ENCODE measurements at places on chromosomes 11 and 22.
A peak's percentile ranks its signal among the peaks of the same experiment; 100 is the strongest.

GRCh38 chr22:42368379-42369249 lies 63.6 kb downstream of the NFAM1 start:
- peak; percentile 32 for ATAC-seq

GRCh38 chr11:47837292-47837691 lies 10.9 kb downstream of the NUP160 start:
- no peak for ATAC-seq

DNA sequence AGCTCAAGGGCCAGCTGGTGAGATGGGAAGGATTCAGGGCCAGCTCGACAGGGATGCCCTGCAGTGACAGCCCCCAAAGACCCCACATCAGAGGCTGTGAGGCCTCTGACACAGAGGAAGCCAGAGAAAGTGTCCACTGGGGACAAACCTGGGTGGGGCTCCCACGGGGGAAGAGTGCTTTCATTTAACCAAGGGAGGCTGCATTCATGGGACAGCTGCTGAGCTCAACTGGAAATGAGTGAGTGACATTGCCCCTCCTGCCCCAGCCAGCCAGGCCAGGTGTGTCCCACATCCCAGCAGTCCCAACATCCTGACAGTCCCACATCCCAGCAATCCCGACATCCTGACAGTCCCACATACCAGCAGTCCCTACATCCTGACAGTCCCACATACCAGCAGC lies 61.0 kb downstream of the DHCR7 start:
- ATAC-seq = no peak

DNA sequence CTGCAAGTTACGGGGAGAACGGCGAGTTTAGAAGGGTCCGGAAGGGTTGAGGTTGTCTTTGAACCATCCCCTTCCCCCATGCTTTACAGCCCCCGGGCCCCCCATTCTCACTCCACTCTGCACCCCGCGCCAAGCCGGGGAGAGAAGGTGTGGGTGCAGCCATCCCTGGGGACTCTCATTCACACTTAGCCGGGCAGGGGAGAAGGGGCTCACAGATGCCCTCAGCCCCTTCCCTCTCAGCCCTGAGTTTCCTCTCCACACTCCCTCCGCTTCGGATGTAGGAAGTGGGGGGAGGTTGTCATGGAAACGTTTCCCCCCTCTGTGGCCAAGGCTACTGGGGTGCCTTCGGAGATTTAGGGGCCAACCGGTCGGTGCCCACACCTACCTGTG lies 334 bp downstream of the CADM1 start:
- no peak for ATAC-seq

DNA sequence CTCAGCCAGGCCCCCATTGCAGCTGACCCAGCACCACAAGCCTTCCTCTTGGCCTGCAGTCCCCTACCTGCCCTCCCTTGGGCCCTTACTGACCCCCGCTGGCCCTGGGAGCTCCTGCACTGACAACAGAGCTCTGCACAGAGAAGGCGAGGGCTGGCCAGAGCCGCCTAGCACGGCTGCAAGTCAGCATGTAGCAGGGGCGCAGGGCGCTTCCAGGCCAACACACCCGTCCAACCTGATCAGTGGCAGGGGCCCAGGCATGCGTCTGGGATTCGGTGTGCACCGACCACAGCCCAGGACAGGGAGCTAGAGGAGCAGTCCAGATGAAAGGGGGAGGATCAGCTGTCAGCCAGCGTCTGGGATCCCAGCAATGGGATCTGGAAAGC lies 7.6 kb downstream of the WNT7B start:
- no peak for ATAC-seq

DNA sequence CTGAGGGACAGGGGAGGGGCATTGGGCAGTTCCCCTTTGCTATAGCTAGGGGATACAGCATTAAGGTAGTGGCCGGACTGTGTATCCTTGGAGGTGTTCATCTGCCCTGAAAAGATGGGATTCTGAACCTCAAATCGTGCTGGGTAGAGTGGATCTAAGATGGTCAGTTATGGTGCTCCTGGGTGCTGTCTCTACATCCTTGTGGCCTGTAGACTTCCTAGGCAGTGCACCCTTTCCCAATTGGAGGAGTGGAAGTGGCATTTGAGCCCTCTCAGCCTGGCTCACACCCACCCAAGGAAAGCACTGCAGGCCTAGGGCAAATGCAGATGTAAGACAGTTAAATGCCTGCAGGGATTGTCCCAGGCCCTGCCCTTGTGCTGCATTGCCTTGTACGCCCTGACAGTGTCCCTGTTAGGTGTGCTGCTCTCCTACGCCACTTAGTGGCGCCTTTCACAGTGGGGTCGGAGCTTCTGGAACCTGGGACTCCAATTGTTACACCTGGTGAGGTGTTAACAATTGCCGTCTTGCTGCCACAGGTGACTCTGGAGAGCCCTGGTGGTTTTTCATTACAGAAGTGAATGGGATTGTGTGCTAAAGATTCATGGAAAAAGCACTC lies 35.0 kb downstream of the PPFIBP2 start:
- peak; percentile 83 for ATAC-seq

GRCh38 chr11:9568854-9569587 lies 4.4 kb upstream of the WEE1 start:
- ATAC-seq = no peak

- no peak for ATAC-seq
Measured at GRCh38 chr22:25395468-25395867, 169.0 kb upstream of the GRK3 start.

DNA sequence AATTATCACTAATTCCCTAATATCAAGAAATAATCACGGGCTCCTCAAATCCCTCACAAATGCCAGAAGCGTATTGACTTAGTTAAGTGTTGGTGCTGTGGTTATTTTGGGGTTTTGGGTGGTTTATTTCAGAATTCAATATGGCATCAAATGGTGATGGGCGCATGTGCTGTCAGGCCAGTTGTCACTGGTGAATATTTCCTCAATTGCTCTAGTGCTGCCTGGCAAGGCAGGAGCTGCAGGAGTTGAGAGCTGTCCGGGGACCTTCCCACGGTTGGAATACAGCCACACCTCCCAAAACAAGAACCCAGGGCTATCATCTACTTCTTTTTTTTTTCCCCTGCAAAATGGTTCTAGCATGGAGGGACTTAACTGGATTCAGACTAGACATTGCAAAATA lies 10.3 kb downstream of the IGLL5 start:
- ATAC-seq = no peak

- ATAC-seq = peak; percentile 27
Measured at GRCh38 chr22:23675502-23676415, 15.1 kb upstream of the RGL4 start.

GRCh38 chr22:48941033-48941902 lies 886.4 kb downstream of the BRD1 start:
- ATAC-seq = no peak

DNA sequence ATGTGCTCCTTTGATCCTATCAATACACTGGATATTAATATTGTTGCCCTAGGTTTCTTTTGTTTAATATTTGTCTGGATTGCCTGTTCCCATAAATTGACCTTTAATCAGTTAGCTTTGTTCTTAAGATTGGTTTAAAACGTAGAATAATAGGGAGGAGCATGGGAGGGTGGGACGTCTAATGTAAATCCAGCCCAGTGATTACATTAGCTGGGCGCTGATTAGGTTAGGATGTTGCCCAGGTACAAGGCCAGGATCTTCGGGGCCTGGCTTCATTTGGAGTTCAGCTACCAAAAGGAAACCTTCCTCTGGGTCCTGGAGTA lies at the start of gene SRSF8:
Gene SRSF8, plus strand, starts transcription at position 204 of the 323 bp plus-strand sequence. CDS start 308 bp downstream, outside the sequence.
- ATAC-seq = peak; percentile 68

DNA sequence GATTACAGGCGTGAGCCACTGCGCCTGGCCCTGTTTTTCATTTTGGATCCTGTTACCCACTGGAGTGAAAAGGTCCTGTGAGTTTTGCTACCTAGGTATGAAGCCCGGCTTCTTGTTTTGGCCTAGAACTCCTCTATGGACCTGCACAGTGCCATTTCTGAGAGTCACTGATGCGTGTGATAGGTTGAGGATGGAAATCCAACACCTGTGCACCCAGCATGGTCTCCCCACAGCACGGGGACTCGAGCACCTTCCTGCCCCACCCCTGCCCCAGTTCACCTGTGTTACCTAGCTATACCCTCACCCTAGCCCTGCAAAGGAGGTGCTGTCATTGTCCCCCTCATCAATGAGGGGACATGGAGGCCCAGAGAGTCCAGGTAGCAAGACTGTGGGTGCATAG lies 5.1 kb downstream of the FBLN1 start:
- ATAC-seq = no peak

- ATAC-seq = no peak
Measured at GRCh38 chr22:23122216-23122957, 19.4 kb downstream of the RSPH14 start.
